A549 (cell line): ENCODE measurements at places on chromosomes 2 and 18.

DNA sequence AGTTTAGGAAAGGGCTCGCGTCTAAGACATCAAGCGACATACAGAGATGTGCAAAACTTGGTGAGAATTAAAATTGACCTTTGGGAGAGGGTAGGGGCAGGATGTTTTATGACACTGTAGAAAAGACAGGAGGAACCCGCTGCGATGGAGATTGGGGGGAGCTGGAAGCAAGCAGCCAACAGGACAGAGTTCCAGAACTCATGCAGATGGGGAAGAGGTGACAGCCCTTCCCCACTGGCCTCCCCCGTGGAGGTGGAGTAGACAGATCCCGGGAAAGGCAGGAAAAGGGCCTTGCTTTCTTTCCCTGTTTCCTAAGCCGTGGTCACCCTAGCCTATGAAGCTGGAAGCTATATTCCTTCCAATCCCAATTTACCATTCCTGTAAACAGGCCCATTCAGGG, 39.1 kb downstream of the ANO7 start:
- DNase-seq = no peak

DNA sequence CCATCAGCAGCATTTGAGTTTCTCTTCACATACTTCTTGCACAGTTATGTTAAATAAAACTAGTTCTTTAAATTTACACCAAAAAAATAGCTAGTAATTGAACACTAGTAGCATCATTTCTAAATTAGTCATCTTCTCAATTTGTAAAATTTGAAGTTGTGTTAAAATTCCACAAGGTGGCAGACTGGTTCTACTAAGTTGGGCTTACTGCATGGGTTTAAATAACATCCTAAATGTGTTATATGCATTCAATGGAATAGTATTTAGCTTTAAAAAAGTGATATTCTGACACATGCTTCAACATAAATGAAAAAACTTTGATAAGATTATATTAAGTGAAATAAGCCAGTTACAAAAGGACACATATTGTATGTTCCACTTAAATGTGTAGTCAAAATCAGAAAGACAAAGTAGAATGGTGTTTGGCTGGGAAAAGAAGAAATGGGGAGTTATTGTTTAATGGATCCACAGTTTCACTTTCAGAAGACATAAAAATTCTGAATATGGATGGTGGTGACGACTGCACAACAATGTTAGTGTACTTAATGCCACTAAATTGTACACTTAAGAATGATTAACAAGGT, 28.7 kb upstream of the RPRD1A start:
- DNase-seq = peak; percentile 69

DNA sequence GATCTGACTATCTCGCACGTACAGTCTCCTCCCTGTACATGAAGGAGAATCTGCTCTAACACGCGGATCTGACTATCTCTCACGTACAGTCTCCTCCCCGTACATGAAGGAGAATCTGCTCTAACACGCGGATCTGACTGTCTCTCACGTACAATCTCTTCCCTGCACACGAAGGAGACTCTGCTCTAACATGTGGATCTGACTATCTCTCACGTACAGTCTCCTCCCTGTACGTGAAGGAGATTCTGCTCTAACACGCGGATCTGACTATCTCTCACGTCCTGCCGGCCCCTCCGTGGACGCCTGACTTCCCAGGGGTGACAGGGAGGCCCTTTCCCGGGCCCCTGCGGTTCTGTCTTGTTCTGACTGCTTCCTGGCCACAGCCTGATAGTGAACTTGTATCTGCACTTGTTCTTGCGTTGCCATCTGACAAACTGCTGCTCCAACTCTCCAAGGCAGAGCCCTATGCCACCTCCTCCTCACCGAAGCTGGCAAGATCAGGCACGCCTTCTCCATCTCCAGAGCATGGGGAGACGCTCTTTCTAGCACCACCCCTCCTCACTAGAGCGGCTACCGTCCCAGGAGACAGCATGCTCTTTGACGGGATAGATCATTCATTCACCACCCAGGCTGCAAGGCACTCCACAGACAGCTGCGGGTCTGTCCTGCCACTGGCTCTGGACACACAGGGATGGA, 238.6 kb downstream of the TWIST2 start:
- DNase-seq = no peak

DNA sequence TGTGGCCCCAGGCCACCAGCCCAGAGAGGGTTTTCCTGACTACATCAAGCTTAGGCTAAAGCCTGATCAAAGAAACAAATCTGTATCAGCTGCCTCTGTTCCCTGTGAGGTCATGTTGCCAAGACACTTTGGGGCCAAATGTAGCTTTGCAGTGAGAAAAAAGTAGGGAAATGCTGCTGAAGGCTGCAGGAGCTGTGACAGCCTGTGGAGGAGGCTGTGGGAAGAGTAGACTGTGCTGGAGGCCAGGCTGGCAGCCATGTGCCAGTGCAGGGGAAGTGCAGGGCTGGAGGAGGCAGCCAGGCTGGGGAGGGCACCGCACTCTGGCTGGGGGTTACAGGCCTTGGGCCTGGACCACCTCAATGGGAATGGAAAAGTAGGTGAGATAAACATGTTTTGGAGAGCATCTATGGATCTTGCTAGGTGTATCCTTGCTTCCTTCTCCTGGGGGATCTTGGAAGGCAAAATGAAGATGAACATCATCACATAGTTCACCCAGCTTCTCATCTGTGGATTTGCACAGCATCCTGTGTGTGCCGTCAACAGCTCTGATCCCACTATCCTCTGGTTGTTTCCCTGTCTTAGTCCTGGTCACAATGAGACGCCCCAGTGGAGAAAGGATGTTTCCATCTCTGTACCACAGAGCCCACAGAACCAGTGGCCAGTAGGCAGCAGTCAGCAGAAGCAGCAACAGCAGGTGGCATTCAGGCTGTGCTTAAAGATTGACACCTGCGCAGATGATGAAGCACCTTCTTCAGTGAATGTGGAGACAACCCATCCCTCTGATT, 103.8 kb upstream of the COPS8 start:
- no peak for DNase-seq

- no peak for DNase-seq
These were observed 41.7 kb downstream of the NOL10 start for GRCh38 chr2:10647886-10648605.

- no peak for DNase-seq
These were observed 971.4 kb downstream of the DPP10 start for GRCh38 chr2:115413791-115414190.

DNA sequence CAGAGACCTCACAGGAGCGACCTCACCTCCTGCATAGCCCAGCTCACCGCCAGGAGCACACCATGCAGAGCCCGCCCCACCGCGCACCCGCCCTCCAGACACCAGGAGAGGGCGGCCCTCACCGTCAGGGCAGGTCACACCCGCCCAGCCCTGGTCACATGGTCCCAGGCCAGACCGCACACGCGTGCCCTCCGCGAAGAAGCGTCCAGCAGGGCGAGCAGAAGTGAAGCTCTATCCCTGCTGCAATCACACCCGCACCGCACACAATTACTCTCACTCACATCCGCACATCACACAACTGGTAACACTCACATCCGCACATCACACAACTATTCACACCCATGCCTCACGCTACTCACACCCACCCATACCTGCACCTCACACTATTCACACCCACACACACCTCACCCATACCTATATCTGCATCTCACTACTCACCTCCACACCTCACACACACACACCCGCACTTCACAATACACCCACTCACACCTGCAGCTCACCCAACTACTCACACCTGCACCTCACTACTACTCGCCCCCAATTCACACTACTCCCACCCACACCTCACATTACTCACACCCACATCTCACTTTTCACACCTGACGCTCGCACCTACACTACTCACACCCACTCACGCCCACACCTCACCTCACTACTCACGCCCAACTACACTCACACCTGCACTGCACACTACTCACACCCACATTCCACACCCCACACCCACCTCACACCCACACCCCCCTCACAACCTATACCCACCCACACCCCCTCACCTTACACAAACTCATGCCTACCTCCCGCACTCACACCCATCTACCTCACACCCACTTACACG, 242.0 kb downstream of the HDAC4 start:
- no peak for DNase-seq

GRCh38 chr18:61953161-61953560, 60.4 kb upstream of the RNF152 start:
- DNase-seq = no peak

DNA sequence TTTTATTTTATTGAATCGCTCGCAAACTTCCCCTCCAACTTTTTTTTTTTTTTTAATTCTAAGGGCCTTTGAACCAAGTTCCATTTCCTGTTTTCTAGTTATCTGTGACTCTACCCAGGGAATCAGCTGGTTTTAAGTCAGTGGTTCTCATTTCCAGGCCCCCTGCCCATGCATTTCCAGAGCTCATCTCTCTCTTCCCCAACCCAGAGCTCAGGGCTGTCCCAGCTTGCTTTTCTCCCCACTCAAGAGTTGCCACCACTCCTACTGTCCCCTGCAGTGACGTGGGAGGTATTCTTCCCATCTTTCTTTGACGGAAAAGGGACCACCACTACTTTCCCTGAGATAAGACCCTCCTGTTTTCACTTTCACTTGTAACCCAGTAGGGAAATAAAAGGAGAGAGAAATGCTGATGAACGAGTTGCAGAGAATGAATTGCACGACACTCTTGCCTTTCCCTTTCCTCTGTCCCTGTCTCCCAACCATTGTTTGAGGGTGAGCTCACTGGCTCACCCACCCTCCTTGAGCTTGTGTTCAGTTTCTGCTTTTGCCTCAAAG, 42.1 kb downstream of the TET3 start:
- DNase-seq = no peak

DNA sequence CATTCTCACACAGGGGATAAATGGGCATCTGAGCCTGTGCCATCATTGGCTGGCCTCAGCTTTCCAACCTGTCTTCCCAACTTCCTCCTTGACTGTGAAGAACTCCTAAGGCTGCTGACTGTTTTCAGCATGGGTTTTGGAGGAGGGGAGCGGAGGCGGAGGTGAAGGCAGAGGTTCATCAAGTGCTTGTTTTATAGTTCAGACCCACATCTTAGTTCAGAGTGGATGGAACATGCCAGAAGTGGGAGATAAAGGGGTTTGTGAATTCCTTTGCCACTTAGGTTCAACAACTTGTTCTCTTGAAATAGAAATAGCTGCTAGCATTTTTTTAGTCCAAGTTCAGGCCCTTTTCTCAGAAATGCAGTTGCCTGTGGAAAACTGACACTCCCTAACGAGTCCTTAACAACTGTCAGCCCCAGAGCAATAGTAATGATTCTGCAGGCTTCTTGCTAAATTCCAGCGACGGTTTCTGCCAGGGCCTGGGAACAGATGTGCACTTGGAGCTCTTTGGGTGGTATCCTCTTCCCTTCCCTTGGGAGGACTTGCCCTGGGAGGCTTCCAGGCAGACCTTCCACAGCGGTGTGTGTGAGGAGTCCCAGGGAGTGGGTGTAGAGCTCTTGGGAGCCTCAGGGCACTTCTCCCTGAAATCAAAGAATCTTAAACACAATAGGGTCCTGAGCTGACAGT, 30.1 kb upstream of the ITGA6 start:
- no peak for DNase-seq

DNA sequence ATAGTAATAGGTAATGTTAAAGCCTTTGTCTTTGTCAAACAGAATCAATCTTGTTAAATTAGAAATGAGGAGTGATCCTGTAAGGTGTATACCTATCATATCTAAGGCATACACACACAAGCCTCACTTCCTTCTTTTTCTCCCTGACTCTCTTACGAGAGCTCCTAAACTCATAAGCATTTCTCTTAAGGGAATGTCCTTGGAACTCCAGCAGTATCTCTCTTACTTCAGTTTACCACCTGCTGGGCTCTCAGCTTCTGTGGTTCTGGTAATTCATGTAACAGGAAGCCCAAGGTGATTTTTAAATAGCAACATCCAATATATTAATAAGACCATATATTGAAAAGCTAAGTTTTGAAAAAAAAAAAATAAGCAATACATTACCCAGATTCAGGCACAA, 85.9 kb downstream of the UBE2E3 start:
- DNase-seq = no peak

DNA sequence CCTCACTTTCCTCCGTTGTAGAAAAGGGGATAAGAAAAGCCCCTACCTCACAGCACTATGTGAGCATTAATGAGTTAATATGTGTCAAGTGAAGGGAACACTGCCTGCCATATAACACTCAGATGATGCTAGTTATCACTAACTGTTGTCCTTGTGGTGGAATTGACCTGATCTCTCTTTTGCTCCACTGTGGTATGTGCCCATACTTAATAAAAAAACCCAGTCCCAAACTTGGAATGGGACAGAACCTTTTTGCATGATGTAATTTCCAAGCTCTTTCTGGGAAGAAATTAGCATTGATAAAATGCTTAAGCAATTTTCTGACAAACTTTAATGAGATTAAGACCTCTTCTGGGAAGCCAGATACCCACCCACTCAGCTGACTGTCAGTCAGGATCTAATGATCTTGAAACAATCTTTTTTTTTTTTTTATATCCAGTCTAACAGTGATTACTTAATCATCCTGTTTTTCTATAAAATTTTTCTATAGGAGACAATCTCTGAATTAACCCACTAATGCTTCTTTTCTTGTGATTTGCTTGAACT, 158.7 kb downstream of the ZBTB7C start:
- DNase-seq = no peak

- peak; percentile 22 for DNase-seq
These were observed 211.0 kb downstream of the KCNE4 start for GRCh38 chr2:223262946-223263345.

GRCh38 chr2:107359021-107359420, 467.7 kb upstream of the RGPD4 start:
- no peak for DNase-seq

GRCh38 chr2:120228503-120228902, 5.3 kb upstream of the TMEM185B start:
- no peak for DNase-seq

DNA sequence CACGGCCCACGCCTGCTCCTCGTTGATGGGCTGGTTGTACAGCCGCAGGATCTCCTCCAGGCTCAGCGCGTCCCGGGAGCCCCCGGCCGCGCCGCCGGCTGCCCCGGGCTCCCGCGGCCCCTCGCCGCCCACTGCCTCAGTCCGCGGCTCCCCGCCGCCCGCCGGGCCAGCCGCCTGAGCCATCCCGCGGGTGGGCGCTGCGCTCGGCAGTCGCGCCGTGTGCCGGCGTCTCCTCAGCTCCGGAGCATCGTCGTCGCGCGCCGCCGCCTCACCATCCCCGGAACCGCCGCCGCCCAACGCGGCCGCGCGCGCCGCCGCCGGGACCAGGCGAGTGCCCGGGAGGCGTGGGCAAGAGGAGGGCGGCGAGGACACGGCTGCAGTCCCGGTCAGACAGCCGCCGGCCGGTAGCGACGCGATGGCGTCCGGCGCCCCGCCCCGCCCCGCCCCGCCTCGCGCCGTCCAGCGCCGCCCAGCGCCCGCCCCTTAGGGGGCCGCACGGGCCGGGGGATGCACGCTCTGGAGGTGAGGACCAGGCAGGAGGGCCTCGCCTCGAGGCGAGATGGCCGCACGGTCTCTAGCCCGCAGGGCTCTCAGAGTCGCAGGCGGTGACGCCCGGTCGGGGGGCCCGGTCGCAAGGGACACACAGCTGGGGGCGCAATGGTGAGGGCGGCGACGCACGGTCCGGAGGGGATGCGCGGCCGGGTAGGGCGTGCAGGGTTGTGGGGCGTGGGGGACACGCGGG, at the start of gene SPIRE1:
Gene SPIRE1, minus strand, starts transcription at position 424 of the 742 bp plus-strand sequence. Its CDS starts 241 bp downstream, at position 183.
- DNase-seq = peak; percentile 53

- no peak for DNase-seq
These were observed 35.8 kb downstream of the METTL4 start for GRCh38 chr18:2535419-2535910.
